ENCODE measurements at places on chromosomes 4 and X.

GRCh38 chr4:36273276-36273675 lies 8.1 kb upstream of the DTHD1 start:
- no peak for DNase-seq

- DNase-seq: no peak
Observed at GRCh38 chr4:187555174-187555573, 440.4 kb upstream of the ZFP42 start.

DNA sequence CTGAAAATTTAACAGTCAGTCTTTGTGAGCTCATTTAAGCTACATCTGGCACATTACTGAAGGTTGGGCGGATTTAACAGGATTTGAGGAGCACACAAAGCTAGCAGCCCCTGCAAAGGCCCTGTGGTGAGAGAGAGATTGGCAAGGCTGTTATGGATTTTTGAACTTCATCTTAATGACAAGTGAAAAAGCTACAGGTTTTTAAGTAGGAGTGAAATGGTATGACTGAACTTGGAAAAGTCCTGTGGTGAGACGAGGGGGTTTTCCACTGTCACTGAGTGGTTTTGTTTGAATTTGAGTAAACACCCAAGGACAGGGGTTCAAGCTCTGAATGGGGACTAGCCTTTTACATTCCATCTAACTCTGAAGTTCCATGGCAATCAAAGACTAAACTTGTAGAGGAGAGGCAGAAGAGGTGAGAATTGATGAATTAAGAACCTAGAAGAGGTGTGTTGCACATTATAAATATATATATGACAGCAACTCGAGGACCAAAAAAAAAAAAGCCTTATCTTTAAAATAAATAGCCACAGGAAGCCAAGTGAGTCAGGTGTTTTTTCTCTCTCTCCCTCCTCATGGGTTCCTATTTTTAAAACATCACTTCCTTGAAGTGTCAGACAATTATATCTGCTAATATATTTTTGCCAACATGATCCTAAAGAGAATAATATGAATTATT lies 47.8 kb upstream of the CLNK start:
- DNase-seq: no peak

DNA sequence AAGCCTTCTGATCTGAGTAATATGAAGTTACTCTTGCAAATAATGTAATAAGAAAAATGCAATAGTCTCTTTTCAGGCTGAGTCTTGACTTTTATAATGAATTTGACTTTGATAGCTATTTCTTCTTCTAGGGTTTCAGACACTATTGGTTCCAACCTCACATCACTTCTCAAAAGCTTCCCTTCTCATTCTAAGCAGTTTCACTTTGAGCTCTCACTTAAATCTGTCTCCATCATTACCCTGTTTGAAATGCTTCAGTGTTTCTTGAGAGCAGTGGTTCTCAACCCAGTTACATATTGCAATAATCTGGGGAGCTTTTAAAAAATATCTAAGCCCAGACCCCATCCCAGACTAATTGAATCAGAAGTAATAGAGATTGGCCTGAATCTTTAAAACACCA lies 40.5 kb upstream of the BMP2K start:
- no peak for DNase-seq

DNA sequence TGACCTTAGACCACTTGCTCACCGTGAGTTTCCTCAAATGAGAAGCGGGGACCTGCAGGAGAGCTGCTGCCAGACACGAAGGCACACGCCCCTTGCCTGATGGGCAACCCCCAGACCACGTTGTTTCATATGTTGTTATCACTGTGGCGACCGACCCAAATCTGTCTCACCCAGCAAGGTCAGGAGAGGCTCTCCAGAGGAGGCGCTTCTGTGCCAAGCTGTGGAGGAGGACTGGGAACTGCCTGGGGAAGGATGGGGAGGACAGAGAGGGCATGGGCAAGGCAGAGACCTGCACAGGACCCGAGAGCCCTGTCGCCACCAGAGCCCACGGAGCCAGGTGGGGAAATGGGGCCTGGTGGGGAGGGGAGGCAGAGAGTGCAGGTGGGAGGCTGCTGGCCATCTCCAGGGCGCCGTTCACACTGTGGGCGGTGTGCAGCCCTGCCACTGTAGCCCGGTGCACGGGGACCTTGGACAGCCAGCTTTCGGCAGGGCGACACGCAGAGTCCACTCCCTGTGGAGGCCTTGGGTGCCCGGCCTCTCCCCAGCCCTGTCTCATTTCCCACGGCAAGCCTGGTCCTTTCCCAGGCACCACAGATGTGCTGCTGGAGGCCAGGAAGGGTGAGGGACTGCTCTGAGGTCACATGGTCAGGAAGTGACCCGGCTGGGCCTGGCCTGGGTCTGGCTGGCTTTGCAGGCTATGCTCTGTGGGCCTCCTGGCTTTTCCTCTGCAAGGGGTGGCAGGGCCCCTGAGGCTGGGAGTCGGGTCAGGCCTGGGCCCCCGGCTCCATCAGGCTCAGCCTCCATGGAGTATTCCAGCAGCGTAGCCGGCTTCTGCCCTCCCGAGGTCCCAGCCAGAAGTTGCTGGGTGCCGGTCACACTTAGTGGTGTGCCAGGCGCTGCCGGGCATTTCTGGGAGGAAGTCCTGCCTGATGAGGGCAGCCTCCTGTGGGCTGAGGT lies 3.2 kb downstream of the HTRA3 start:
- no peak for DNase-seq
